ENCODE measurements at places on chromosomes 4 and X.

DNA sequence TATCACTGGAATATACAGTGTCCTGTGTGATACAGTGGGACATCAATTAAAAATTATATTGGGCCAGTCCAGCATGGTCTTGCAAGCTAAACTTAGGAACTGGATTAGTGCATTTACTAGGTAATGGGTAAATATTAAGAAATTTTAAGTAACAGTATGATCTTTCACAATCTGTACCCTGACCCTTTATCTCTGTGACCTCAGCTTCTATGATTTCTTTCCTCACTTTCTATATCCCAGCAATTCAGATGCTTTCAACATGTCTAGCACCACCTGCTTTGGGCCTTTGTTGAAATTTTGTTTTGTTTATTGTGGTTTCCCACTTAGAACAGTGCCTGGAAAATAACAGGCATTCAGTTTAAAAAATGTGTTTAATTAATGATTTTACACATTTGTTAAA lies 2295.4 kb downstream of the ARAP2 start:
- DNase-seq = no peak

DNA sequence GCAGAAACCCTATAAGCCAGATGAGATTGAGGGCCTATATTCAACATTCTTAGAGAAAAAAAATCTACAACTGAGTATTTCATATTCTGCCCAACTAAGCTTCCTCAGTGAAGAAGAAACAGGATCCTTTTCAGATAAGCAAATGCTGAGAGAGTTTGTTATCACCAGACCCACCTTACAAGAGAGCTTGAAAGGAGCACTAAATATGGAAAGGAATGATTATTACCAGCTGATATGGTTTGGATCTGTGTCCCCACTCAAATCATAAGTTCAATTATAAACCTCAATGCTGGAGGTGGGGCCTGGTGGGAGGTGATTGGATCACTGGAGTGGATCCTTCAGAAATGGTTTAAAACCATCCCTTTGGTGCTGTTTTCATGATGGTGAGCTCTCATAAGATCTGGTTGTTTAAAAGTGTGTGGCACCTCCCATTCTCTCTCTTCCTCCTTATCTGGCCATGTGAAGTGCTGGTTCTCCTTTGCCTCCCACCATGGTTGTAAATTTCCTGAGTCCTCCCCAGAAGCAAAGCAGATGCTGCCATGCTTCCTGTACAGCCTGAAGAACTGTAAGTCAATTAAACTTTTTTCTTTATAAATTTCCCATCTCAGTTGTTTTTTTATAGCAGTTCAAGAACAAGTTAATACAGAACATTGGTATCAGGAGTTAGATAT lies 144.2 kb downstream of the MSN start:
- DNase-seq = no peak

DNA sequence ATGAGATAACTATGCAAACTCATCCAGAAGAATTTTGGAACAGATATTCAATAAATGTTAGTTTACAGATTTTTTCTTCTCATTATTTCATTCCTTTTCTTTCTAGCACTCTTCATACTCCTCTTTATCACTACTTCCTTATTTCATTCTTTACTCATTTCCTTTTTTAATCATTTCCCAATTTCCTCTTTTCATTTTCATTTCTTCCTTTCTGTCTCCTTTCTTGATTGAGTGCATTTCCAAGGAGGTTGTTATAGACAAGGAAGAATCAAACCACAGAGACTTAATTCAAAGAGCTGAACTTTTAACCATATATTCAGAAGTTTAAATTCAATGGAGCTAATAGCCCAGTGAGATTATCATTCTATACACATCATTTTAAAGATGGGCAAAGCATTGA lies 600.7 kb downstream of the ARAP2 start:
- no peak for DNase-seq

- DNase-seq = no peak
Observed at GRCh38 chr4:41069838-41070237, 144.5 kb downstream of the APBB2 start.

GRCh38 chrX:100435726-100436125 lies 25.7 kb upstream of the PCDH19 start:
- no peak for DNase-seq

DNA sequence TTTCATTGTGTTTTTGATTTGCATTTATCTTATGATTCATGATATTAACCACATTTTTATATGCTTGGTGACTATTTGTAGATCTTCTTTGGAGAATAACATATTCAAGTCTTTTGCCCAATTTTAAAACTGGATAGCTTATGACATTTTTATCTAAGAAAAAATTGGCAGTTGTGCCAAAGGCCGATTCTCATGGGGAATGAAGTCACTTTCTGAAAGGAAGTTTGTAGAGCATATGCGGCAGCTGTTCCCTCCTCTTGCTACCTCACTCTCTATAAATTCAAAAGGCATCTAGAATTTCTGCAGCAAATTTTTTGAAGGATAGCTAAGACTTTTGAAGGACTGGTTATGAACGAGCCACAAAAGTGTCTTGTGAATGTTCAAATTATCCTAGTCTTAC lies 2353.5 kb downstream of the ARAP2 start:
- no peak for DNase-seq

DNA sequence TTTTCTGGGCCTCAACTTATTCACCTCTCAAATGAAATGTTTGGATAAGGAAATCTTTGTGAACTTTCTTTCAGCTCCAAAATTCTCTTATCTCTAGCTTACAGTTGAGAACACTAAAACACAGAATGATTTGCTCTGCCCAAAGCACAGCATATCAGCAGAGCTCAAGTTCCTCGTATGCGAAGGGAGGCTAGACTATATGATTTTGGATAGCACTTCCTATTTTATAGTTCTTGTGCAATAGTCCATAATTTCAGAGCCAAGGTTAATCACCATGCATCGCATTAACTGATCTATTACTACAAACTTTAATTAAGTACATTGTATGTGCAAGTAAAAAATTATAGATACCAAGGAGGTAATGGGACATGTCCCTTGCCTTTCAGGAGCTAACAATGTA lies 27.0 kb upstream of the KLHL13 start:
- DNase-seq = no peak

GRCh38 chr4:7063362-7063761 lies 4.5 kb downstream of the GRPEL1 start:
- no peak for DNase-seq

DNA sequence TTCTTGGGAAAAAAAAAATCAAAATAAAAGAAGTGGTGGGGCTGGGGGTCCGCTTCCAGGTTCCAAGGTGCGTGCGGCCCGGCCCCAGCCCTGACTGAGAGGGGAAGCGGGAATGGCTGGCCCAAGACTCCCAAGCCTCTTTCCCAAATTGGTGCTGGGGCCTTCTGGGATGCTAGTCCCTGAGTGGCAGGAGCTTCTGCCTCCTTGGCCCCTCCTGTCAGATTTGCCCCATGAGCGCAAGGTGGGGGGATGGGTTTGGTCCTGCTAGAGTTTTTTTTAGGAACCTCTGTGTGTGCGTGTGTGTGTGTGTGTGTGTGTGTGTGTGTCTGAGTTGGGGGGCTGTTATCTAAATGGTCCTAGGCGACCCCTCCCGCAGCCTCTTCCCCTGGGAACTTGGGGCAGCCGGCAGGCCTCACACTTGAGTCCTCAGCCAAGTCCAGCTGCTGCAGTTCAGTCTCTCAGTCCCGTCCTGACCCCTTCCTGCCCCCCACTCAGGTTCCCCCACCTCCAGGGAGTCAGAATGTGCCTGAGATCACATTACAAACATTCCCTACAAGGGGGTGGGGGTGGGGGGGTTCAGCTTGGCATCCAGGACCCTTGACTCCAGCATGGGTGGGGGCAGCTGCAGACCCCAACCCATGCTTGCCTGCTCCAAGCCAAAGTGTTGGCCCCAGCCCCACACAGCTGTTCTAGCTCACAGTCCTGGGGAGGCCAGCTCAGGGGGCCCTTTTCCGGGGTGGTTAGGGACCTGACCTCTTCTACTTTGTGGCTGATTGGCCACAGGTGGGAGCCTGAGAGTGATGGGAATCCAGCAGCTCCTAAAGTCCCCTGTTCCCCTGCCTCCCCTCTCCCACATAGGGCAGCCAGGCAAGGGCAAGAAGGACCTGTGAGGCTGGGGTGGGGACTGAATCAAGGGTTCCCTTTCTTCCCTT lies 4.0 kb downstream of the EFNB1 start:
- no peak for DNase-seq

DNA sequence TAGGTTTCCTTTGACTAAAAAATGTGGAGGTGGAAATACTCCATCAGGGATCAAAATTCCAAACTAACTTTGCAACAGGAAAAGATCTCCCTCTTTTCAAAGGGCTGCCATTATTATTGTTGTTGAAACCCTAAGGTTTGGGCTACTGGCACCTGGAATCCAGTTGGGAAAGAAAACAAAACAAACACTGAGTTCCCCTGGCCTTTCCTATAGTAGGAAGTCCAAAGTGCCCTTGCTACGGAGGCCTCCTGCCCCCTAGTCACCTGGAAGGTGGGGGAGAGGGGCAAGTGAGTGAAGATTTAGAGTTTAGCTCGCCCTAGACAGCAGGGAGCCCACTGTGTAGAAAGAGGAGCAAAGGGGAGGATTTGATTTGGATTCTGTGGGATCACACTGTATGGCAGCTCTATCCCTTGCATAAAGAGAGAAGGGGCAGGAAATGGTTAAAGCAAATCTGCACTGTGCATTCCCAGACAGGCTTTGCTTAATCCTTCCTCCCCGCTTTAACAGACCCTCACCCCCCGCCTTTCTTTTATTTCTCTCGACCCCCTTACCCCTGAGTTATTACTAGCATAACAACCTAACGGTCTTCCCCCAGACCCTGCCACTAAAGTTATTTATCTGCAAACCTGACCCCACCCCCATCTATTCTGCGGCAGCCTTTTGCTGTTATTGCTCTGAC lies 627 bp upstream of the FAT4 start:
- DNase-seq = no peak

GRCh38 chr4:5098176-5098575 lies 46.9 kb downstream of the STK32B start:
- no peak for DNase-seq

DNA sequence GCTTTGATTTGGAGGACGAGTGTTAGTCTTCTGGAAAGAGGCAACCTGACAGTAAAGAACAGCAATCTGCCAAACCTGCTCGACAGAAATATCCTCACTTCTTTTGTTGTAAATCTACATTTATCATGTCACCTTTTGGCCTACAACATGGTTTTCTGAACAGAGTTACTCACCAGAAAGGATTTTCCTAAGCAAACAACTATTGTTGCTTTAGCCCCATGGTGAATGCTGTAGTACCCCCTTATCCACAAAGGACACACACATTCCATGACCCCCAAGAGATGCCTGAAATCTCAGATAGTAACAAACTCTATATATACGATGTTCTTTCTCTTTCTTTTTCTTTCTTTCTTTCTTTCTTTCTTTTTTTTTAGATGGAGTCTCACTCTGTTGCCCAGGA lies 42.7 kb downstream of the TMEM150C start:
- DNase-seq = no peak

- DNase-seq = no peak
Observed at GRCh38 chr4:30757357-30757756, 37.2 kb downstream of the PCDH7 start.

DNA sequence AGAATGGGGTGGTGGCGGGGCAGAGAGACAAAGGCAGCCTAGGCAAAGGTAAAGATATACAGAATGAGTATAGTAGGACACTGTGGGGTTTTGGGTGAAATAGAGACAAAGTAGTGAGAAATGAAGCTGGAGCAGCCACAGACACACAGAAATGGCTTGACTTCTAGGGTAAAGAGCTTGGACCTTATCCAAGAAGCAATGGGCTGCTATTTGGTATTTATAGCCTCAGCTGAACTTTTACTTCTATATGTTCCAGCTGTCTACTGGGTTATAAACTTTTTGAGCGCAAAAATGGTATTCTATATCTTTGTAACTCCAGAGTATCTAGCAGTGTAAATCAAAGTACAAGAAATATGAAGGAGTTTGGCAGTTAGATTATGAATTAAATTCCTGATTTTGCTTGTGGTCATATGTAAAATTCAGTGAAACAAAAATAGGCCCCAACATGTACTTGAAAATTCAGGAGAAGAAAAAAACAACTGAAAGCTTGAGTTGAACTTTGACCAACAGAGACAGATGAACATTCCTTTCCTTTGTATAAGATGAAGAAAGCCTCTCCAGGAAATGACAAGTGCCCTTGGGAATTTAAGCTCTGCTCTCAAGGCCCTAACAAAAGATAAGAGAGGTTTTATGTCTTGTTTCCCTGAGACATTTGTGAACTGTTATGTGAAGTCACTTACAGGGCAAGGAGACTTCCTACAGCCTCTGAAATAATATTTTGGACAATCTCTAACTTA lies 354.1 kb downstream of the CHIC1 start:
- DNase-seq = no peak

DNA sequence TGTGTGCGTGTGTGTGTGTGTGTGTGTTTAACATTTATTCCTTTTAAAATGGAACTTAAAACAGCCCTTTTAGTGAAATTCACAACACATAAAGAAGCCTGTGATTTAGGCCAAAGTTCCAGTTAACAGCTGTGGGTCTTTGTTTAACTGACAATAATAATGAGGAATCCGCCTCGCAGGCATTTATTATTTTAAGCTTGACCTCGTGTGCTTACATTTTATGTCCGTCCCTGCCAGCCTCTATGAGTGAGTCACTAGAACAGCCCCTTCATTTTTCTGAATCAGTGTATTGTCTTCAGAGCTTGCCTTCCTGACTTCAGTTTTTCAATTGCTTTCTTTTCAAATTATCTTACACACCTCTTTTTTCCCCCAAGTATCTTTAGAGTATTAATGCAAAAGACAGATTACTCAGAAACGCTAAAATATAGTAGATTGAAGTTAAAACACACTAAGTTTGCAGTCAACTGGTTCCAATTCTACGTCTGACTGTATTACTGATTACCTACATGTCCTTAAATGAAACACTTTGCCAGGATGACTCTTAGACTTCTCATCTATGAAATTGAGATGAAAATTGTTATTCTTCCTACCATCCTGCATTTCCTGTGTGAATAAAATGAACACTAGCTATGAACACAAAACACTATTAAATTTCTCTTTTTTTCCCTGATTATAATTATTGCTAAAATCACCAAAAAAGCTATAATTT lies 319.6 kb upstream of the HS3ST1 start:
- DNase-seq = no peak

DNA sequence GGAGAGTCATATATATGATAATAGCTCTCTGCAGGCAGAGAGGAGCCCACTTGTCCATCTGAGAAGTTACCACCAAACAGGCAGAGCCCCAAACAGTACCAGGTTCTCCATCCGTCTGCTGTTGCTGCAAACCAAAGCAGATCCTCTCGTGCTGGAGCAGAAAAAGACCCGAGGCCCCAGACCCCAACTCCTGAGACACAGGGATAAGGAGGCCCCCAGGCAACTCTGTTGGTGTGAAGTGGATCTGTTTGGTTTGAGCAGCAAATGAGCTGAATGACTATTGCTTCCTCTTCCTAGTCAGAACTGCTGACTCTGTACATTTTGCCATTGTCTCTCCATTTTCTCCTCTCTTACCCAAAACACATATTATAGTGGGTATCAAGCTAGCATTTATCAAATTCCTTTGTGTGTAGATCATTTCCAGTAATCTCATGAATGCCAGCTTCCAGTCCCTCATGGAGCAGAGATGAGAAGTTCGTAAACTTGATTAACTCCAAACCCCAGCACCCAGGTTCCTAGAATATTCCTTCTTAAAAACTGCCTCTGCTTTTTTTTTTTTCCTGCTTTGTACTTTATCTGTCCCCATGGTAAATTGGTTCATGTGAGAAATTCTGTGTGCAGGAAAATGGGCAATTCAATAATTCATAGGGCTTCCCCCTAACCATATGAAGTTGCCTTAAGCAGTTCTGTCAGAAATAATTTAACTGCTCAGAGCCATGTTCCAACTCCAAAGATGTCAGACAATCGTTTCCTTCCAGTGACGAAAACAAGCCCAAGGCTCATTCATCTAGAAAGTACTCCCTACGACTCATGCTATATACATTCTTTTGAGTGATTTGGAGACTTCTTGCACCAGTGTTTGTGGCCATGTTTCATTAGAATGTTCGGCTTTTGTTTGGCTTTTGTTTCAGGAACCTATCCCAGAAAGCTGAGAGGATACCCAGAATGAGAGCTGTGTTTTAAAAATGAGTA lies 98.6 kb upstream of the ATXN3L start:
- no peak for DNase-seq
